Right renal pelvis (tissue), 4 donors: ENCODE measurements at places on chromosomes 13 and 19.
A peak's percentile ranks its signal among the peaks of the same experiment; 100 is the strongest.

- no peak for DNase-seq
Observed at GRCh38 chr19:3618144-3618810, 8.3 kb downstream of the CACTIN start.

DNA sequence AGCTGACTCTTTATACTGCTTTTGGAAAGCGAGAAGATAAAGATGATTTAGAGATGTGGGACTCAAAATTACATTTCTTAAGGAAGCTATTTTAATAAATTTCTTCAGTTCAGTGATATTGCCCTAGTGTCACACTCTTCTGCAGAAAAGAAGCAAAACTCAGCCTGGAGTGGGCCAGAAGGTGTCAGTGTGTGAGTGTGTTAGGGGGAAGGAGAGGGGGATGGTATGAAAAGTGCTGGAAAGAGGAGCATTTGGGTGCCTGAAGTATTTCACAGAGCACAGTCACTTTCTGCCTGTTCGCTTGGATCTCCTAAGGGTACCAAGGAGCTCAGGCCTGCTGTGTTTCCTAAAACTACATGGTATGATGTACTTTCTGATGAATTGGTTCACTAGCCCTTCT is 84.5 kb upstream of the FRY start:
- DNase-seq: no peak

DNA sequence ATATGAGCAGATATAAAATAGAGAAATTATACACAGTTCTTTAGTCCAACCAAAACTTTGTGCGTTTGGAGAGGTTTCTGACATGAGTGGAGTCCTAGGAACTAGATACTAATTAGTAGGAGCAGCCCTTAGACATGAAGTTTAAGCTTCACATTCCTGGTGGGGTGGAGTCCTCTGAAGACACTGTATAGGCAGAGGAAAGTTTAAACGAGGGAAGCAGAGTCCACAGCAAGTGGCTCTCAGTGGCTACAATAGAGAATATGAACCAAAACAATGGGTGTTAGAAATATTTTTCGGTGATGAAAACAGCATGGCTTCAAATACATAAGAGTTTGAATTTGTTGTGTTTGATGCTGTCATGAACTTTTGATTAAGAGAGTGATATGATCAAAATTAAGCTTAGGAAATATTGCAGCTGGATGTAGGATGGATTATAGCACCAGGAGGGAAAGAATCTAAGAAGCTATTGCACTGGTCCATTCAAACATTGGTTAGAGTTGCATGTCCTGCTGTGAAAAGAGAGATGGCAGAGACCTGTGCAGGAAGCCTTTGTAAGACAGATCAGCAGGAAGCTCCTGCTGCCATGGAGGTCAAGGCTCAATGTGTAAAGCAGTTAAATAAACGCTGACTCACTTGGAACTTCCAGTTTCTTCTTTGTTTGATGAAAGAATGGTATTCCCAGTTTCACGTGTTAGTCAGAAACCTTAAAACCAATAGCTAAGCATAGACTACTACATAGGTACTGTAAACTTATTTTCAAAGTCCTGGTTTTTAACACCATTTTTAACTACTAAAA is 175.2 kb downstream of the TDRD3 start:
- no peak for DNase-seq

GRCh38 chr19:56297010-56297409 is 17.6 kb downstream of the ZSCAN5A start:
- no peak for DNase-seq

DNA sequence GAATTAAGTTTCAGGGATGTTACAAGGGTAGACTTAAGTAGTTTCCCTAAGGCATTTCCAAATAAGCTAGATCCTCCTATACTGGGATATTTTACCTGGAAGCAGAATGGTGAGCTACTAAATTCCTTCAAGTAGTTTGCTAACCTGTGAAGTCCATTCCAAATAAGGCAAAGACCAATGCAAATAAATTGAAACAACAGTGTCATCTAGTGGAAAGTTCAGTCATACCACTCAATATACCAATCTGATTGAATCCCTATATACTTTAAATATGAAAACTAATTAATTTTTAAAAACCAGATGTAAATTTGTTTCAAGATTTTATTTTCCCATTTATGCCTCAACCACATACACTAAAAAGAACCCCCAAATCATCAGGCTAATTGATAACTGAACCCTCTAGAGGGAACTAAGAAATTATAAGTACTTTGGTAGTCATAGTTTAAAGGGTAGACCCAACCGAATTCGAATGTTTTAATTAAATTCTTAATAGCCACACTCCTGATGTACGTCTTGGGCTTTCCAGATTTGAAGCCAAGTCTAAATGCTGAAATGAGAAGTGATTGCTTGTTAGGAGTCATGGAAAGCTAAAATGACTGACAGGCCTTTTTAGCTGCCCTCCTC is 223.7 kb downstream of the TBC1D4 start:
- peak; percentile 20 for DNase-seq

- no peak for DNase-seq
Observed at GRCh38 chr19:1058112-1058511, 8.9 kb upstream of the ARHGAP45 start.

GRCh38 chr13:82800391-82800790 is 1081.9 kb downstream of the SLITRK1 start:
- DNase-seq: no peak

GRCh38 chr19:54133957-54134590 is 3.5 kb upstream of the CNOT3 start:
- DNase-seq: no peak

GRCh38 chr13:103238441-103238840 is 172.2 kb upstream of the SLC10A2 start:
- DNase-seq: no peak

- DNase-seq: no peak
Observed at GRCh38 chr13:29810898-29811297, 39.5 kb downstream of the UBL3 start.

GRCh38 chr19:41882568-41883462 is at the start of gene ARHGEF1:
Gene ARHGEF1 (plus strand): TSS chr19:41883184. CDS start chr19:41888083, 4,899 bp downstream.
- no peak for DNase-seq
